K562 (cell line): ENCODE measurements at places on chromosomes 7 and 10. TPM values are rescaled to one million over a fixed set of nuclear protein-coding genes. Genes with fewer than 3 reads are reported as not detected.

Gene ZFYVE27
- polyA plus RNA-seq = 21.9 and 24.3 TPM in 2 replicates

Gene TMEM213
- polyA plus RNA-seq = not detected in 2 replicates

Gene ZNF804B
- not detected in 2 replicates for polyA plus RNA-seq

Gene NOS3
- polyA plus RNA-seq = 102 and 118 TPM in 2 replicates

Gene CDNF
- 1.1 and 1.6 TPM in 2 replicates for polyA plus RNA-seq

Gene HSPA14
- polyA plus RNA-seq = 54.1 and 56.5 TPM in 2 replicates

Gene CFAP46
- not detected in 2 replicates for polyA plus RNA-seq

Gene LEP
- not detected in 2 replicates for polyA plus RNA-seq

Gene NPC1L1
- polyA plus RNA-seq = 0.07 TPM in 1 of 2 replicates, not detected in the other

Gene RAB18
- 21.8 and 22.7 TPM in 2 replicates for polyA plus RNA-seq

Gene HILPDA
- 16.4 and 25.5 TPM in 2 replicates for polyA plus RNA-seq

Gene ZNF239
- polyA plus RNA-seq = 17.7 and 18.3 TPM in 2 replicates
